Non-pigmented ciliary epithelial cell (primary cell): ENCODE measurements at places on chromosomes 4 and X.
A peak's percentile ranks its signal among the peaks of the same experiment; 100 is the strongest.

- DNase-seq = no peak
These were observed 1555.4 kb upstream of the ADGRL3 start for GRCh38 chr4:59644765-59645164.

DNA sequence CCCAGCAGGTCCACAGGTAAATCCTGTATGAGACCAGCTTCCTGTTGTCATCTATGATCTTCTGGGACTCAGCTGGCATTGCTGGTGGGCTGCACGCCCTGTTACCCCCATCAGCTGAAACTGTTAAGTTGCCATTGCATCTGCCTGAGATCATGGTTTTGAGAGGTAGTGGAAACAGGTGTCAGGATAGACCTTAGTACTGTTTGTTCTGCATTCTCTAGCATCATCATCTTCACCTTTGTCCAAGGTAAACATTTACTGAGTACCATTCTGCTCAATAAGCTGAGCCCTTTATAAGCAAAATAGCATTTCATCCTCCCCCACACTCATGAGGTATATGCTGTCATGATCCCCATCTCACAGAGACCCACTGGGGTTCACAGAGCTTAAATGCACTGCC is 42.9 kb upstream of the PROM1 start:
- DNase-seq = no peak

DNA sequence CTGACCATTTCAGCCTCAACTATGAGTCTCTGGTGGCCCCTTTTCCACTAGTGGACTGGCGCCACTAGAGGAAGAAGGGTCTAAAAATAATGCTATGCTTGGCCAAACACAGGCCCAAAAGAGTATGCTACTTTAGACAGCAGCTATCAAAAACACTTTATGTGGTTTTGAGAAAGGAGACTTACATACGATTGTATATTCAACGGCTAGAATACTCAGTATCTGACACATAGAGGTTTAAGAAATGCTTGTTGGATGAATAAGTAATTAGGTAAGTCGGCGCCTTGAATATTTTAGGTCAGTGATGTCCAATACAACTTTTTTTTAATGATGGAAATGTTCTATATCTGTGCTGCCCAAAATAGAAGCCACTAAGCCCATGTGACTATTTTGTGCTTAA is 25.7 kb upstream of the TMPRSS11A start:
- DNase-seq = peak; percentile 31

- no peak for DNase-seq
These were observed 57.4 kb downstream of the CCSER1 start for GRCh38 chr4:90184560-90184959.

GRCh38 chr4:39521253-39521919 is 5.9 kb downstream of the UGDH start:
- DNase-seq = no peak

- DNase-seq = peak; percentile 44
These were observed 5.9 kb upstream of the FAM184B start for GRCh38 chr4:17787315-17787714.
